Stimulated activated CD8-positive, alpha-beta memory T cell treated with anti-CD3 and anti-CD28 coated beads, Interleukin-12 subunit alpha, Interleukin-12 subunit beta, amount 100 ng/mL, for 1 hour (primary cell): ENCODE measurements at places on chromosomes 7 and 10.

DNA sequence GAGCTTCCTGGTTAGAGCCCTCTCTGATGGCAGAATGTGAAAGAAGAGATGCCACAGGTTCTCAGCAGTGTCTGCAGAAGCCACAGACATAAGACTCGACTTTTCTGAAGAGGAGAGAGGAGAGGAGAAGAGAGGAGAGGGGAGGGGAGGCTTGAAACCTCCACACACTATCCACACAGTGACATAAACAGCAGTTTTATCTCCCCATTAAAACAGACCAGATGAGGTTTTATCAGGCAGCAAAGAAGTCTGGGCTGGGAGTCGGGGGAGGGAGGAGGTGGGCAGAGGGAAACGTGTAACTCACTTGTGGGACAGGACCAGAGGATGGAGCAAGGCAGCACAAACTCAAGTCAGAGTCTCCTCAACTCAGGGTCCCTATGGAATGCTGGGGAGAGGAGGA, 76.5 kb downstream of the XPNPEP1 start:
- DNase-seq, result no peak

- DNase-seq, result no peak
These were observed 98.3 kb downstream of the TMEM130 start for GRCh38 chr7:98771519-98771918.

DNA sequence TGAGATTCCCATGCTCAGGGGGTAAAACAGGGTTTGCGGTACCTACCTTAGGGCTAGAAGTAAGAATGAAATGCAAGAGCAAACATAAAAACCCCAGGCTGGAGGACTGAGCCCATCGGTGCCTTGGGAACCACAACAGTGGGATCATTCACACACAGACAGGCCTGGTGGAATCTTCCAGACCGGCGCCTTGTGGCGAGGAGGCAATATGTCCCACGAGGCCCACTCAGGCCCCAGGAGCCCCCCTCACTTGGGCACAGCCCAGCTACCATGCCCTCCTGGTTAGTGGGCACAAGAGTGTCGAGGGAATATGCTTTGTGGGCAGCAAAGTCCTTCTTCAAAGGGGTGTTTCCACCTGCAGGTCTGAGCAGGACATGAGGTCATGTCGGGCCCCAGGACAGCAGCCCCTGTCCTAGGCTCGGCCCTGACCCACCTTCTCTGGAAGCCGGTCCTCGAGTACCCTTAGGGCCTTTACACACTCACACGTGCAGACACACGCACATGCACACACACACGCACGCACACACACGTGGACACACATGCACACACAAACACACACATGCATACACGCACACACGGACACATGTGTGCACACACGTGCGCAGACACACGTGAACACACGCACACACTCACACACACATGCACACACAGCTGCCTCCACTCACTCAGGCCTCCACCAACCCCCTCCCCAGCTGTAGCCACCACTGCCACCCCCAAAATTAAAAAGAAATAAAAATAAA, 51.5 kb upstream of the MYL10 start:
- DNase-seq, result no peak

DNA sequence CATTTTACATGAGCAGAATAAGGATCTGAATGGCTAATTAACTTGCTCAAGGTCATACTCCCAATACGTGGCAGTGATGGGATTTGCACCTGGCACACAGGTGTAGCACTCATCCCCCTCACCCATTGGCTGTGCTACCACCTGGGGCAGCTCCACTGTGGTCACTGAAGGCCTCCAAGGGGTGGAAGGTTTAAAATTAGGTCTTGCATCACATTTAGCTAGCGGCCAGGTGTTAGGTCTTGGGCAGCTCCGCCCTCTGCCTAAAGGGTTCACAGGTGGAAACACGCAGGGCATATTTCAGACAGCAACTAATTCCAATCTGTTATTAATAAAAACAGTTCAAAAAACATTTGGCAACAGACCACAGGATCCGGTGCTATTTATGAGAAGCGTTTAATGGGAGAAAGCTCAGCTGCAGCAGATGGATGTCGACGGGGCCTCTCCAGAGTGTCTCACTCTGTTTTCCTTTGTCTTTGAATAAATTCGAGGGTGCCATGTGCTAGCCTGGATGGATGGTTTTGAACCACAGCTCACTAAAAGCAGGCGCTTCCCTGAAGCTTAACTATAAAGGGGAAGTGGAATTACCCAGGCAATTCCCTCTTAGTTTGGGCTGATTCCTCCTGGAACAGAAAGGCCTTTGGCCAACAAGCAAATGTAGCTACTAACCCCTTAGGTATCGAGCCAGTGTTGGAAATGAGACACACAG, 1017.6 kb downstream of the TYW1 start:
- DNase-seq, result no peak

DNA sequence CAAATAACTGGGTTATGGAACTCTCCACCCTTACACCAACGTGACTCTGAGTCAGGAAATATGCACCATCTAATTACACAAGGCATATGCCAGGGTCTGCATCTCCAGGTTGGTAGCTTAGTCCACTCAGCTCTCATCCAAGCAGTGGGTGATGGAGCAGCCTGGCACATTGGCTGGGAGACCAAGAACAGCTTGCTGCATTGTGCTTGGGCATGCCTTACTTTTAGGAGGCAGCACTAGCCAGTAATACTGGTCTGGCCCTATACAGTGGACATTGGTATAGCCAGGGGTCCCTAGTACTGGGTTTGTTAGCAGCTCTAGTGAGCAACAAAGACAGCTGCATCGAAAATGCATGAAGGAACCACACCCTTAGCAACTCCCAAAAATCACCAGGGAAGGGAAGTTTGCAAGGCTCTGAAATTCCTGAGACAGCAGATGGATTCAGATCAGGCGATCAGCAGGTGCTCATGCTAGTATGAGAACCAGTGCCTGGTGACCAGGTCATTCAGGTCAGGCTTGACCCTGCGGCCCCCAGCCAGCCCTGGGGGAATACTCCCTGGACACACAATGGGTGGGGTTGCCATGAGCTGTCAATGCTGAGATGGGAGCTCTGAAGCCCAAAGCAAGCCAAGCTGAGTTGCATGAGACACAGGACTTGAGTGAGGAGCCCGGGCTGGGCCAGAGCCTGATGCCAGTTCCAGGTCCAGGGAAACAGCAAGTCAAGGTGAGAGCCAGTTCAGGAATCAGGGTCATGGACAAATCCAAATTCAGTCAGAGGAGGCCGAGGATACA, 217.9 kb upstream of the ZMIZ1 start:
- DNase-seq, result no peak

GRCh38 chr7:28069807-28070206, 110.8 kb downstream of the JAZF1 start:
- no peak for DNase-seq

GRCh38 chr10:11685787-11686218, 56.4 kb upstream of the ECHDC3 start:
- DNase-seq, result no peak

- DNase-seq, result no peak
These were observed 31.6 kb downstream of the COA1 start for GRCh38 chr7:43697690-43698089.

- DNase-seq, result no peak
These were observed 52.6 kb upstream of the CAPZA2 start for GRCh38 chr7:116809636-116810266.

GRCh38 chr7:3558400-3558799, 257.3 kb downstream of the SDK1 start:
- DNase-seq, result no peak

DNA sequence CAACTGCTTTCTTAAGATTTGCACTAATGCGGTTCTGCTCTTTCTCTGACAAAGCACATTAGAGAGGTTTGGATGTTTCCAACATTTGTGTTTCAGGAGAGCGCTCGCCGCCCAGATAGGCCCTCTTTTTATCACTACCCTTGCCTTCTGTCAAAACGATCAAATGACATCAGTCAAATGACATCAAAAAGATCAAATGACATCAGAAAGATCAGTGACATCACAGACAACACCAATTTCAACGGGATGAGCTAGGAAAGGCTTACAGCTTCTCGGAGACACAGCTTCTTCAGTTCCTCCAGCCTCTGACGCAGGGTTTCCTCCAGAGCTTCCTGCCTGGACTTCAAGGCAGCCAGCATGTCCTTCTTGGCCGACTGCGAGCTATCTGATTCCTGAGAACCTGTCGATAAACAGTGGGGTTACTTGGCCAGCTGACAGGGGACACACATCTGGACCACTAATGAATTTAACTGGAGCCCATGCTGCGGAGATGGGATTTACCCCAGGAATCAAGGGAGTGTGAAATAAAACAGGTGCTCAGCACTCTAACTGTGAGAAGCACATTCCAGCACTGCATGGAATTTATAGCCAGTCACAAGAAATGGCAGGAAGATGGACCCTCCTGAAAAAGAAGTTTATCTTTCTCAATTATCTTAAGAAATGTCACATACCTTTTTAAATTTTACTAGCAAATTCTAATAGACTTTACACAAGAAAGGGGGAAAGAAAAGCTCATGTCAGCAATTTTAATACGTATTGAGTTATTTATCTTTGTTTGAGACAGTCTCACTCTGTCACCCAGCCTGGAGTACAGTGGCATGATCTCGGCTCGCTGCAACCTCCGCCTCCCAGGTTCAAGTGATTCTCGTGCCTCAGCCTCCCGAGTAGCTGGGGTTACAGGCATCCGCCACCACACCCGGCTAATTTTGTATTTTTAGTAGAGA, 88.2 kb downstream of the PRPF18 start:
- no peak for DNase-seq

- DNase-seq, result no peak
These were observed 4.7 kb downstream of the GLI3 start for GRCh38 chr7:42232275-42232674.

GRCh38 chr10:91690412-91690811, 57.5 kb upstream of the PPP1R3C start:
- DNase-seq, result no peak

DNA sequence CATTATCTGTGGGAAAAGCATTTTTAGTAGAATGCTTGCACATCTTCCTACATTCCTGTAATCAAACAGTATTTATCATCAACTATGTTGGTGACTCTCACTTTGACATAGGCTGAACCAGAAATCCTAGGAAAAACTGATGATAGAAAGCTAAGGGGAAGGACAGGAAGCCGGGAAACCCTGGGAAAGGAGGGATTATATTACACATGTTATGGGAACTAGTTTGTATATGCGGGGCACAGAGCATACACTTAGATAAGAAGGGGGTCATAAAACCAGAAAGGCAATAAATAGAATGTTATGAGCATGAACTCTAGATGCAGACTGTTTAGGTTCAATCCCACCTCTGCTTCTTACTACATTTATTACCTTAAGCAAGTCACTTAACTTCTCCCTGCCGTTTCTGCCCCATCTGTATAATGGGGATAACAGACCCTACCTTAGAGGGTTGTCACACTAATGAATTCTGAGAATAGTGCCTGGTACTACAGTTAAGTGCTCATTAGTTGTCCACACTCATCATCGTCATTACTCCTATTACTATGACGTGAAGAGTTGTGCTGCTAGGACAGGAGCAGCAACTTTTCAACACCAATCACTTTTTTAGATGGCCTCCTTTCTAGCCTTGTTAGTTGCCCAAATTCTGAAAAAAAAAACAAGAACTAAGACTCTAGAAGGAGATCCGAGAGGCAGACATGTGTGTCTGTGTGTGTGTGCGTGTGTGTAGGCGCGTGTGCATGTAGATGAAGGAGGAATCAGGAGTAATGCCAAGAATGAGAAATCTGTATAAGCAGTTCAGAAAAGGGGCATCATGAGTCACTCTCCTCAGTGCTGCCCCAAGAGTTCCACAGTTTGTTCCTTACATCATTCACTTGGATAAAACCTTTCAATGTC, 52.2 kb downstream of the KMT2C start:
- no peak for DNase-seq

GRCh38 chr10:42970451-42971250, 106.2 kb upstream of the RET start:
- no peak for DNase-seq

- no peak for DNase-seq
These were observed 33.3 kb upstream of the MAT1A start for GRCh38 chr10:80322711-80323110.

- DNase-seq, result no peak
These were observed 187.1 kb downstream of the FAM107B start for GRCh38 chr10:14587540-14588083.

- no peak for DNase-seq
These were observed 207.3 kb upstream of the SORCS1 start for GRCh38 chr10:107371801-107372200.

- DNase-seq, result no peak
These were observed 78.7 kb downstream of the GATA3 start for GRCh38 chr10:8133146-8133545.

DNA sequence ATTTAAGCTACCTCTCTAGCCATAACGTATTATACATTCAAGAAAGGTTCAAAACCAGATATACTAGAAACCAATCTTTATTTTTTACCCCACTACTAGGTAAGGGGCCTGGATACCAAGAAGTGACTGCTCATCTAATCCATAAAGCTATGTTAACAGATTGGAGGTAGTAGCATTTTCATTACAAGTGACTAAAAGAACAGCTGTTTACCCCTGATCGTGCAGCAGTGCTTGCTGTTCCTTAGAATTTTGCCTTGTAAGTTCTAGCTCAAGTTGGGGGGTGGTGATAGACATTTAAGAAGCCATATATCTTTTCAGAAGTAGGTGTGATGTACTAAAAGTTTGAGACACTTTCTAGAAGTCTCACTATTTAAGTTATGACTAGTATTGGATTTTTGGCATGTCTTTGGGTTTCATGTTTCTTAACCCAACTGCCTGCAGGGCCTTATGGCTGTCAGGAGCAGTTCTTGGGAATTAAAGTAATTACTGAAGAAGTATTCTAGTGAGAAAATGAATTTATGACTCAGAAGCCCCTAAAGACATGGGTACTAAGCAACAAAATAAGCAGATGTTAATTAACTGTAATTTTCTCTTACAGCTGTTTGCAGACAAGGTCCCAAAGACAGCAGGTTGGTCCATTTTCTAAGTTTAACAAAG, 2.3 kb downstream of the PPIA start:
- no peak for DNase-seq

DNA sequence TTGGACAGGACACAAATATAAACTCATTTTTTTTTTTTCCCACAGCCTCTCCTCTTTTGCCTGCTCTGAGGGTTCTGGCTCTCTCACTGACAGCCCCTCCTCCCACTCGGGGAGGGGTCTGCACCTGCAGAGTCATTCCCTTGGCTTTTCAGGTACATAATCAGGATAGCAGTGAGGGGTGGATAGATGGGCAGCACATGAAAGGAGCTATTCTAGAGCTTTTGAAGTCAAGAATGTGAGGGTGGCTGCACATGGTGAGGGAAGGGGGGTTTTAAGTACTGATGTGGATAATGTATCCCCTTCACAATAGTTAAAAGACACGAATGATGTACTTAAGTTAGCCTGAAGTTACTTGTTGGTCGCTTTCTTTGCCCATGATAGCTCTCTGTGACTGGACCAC, 76.2 kb downstream of the CFAP58 start:
- no peak for DNase-seq

- DNase-seq, result no peak
These were observed 148.1 kb downstream of the PAXIP1 start for GRCh38 chr7:154854836-154855235.

GRCh38 chr10:79004311-79004710, 64.5 kb upstream of the ZMIZ1 start:
- DNase-seq, result no peak

DNA sequence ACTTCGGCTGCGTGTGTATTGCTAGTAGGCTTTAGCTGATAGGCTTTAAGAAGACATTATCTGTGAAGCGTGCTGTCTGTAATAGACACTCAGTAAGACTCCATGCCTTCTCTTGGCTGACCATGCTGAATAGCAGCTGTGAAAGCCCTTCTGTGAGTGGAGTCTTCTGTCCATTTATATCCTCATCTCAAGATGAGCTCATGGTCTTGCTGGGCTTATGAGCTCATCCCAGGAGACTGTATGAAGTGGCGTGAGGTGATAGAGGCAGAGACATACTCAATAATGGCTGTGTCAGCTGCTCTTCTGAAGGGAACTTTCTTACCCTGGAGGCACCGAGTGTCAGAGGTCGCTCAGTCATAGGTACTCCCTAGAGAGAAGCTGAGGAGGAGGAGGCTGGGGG, 111.5 kb downstream of the SH2D4B start:
- no peak for DNase-seq
